ENCODE measurements at places on chromosomes 11 and 22.

DNA sequence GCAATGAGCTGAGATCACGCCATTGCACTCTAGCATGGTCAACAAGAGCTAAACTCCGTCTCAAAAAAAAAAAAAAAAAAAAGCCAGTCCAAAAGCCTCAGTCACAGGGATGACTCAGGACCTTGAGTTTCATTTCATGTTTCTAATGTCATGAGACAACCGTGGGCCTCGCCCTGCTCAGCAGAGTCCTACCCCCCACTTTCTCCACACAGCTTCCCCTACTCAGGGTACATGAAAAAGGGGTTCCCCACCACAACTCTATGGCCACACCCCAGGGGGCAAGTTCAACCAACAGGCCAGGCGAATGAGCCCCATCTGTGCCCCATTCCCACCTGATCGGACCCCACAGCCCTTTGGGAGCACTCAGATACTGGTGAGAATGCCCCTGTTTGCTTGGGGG, 24.3 kb upstream of the ADA2 start:
- peak; percentile 65 for DNase-seq

DNA sequence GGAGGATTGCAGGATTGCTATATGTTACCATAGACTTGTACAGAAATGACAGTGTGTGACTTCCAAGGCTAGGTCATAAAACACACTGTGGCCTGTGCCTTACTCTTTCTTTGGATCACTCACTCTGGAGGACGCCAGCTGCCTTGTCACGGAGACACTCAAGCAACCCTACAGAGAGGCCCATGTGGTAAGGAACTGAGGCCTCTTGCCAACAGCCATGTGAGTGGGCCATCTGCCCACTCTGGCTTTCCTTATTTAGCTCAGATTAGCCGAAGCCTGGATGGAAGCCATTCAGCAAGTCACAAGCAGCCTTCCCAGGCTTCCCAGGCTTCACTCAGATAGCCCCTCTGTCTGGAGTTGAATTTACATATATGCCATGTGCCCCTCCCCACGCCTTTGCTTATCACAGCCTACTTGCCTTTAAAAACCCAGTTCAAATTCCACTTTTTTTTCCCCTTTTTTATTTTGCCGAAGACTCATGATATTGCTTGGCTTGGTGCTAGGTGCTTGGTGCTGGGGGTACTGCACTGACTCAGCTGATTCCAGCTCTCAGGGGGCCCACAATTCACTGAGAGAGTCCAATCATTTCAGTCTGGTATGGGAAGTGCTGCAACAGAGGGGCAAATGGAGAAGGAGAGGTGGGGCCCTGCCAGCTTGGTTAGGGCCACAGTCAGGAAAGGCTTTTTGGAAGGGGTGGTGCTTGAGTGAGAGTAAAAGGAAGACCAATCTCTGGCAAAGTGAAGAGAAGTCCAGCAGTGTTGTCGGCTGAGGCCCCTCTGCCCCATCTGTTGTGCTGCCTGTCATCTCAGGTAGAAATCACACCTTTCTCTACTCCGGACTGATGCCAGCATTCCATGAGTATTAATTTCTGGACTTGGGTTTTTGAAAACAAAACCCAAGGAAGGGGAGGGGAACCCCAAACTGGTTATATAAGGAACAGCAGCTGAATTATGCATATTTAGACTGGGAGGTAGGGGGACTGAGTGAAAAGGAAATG, 14.5 kb upstream of the P4HA3 start:
- DNase-seq = no peak

DNA sequence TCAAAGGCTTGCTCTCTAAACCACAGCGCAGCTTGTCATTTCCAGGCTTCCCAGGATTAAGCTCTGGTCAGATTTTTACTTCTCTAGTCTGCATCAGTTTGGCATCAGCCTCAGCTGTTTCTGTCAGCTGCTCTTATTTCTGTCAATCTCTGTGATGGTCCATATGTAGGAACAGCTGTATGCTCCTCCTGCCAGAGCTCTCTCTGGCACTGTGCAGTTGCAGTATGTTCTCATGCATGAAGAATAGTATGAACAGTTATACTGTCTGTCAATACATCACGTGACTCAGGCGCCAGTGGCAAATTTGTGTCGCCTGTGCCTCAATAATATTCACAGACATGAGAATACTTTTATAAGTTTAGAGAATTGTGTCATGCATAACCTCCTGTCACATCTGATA, 6.7 kb downstream of the OR6M1 start:
- no peak for DNase-seq

DNA sequence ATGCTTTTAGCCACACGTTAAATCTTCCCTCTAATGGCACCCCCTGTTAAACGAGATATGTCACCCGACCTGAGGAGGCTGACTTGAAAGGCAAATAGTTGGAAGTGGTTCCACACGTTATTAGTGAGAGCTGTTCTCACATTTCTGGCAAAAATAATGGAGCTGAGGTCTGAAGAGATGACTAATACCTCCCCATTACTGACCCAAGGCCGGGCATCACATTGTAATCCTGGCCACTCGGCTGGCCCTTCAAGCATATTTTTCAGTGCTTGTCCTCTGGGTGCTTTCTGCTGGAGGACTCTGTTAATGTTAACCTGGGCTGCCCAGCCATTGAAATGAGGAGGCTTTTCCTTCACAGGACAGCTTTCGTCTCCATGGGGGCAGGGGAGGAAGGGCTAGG, 260.0 kb upstream of the CADM1 start:
- no peak for DNase-seq

DNA sequence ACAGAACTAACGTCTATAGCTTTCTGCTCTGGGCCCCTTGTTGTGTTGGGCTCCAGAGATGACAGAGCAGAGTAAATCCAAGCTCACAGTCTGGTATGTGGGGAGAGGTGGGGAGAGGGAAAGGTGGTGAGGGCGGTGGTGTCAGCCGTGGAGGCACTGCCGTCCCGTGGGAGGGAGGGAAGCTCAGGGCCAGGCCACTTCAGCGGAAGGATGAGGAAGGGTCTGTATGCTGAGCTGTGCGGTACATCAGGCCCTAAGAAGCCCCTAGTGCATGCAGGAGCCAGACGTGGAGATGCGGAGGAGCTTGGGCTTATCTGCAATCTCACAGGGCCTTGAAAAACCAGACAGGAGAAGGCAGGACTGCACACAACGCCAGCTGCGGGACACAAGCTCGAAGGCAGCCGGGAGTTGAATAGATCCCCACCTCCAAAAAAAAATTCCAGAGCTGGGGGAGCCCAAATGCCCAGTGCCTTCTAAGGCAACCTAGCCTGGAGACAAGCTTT, 1.5 kb downstream of the KRTAP5-5 start:
- DNase-seq = no peak

- DNase-seq = no peak
Measured at GRCh38 chr22:25876871-25877270, 134.9 kb downstream of the MYO18B start.

GRCh38 chr22:31635638-31636306, 26.2 kb downstream of the PISD start:
- DNase-seq = no peak

- DNase-seq = no peak
Measured at GRCh38 chr11:129917231-129917630, 21.9 kb upstream of the NFRKB start.

DNA sequence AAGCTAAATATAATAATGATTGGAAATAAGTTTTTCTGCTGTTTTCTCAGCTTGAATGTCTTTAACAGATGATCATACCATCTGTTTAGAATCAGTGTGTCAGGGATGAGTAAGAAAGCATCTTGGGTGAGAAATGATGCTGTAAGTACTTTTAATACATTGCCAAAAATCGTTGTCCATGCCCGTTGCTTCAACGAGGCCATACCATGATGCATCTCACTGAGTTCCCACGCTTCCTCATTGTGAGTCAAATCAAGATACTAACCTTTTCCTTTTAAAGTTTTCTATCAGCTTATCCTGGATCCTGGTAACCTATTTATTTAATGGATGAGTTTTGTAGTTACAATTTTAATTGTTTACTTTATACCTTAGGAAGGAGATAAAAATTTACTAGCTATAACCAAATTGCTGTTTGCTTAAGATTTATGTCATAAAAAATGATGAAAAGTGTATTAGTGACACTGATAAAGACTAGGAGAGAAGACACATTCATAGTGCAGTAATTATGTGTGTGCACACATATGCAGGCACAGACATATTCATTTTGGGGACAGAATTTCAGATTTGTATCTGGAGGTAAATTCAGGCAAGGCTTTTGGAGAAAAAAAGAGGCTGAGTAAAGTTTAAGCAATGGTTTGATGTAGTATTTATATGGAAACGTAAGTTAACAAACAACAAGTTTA, 154.8 kb downstream of the UVRAG start:
- no peak for DNase-seq

DNA sequence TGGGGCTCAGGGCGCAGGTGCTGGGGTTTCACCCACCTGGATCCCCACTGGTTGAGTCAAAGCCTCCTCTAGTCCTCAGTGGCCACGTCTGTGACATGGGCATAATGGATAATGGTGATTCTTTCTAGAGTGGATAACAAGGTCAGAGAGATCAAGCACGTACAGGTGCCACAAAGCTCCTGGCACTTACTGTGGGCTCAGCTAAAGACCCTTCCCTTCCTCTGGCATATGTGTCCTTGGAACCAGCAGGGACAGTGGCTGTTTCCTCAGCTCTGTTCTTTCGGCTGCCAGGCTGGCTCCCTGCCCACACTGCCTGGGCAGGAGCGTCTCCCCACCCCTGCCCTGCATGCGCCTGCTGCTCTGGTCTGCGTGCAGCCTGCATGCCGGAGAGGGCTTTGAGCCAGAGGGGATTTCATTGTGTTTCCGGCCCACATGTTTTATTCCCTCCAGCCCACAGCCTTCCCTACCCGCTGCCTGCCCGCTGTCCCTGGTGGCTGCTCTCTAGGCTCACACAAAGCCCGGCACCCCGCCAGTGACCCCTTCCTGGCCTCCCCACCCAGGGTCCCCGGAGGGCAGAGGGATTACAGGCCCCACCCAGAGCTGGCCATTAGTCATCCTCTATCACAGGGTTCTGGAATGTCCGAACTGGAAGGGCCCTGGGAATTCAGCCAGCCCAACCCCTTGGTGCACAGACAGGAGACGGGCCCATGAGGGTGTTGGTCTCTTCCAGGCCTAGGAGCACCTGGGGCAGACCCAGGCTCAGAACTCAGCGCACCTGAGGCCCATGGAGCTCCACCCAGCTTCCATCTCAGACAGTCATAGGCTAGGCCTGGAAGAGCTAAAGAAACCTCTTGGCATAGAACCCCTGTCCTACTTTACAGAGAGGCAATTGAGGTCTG, 55.3 kb upstream of the GCAT start:
- DNase-seq = no peak

- no peak for DNase-seq
Measured at GRCh38 chr11:37465221-37465620, 867.2 kb upstream of the RAG2 start.

GRCh38 chr11:93410441-93410840, 79.9 kb downstream of the DEUP1 start:
- no peak for DNase-seq

DNA sequence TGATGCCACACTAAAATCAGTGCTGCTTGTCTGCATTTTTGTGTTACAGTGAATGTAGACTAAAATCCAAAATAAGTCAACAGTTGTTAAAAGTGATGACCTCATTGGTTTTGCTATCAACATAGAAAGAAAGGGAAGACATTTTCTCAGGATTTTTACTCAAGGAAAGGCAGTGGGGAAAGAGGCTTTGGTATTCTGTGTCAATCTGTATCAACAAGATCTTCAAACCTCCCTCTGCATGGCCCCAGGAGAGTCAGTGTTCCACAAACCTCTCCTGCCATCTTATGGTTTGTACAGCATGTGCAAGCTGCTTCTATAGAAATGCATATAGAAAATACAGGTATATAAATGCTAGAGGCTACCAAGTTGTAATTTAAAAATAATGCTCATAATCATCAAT, 13.8 kb upstream of the OR51M1 start:
- no peak for DNase-seq

- DNase-seq = peak; percentile 55
Measured at GRCh38 chr11:102560555-102561011, 30.0 kb upstream of the MMP7 start.

DNA sequence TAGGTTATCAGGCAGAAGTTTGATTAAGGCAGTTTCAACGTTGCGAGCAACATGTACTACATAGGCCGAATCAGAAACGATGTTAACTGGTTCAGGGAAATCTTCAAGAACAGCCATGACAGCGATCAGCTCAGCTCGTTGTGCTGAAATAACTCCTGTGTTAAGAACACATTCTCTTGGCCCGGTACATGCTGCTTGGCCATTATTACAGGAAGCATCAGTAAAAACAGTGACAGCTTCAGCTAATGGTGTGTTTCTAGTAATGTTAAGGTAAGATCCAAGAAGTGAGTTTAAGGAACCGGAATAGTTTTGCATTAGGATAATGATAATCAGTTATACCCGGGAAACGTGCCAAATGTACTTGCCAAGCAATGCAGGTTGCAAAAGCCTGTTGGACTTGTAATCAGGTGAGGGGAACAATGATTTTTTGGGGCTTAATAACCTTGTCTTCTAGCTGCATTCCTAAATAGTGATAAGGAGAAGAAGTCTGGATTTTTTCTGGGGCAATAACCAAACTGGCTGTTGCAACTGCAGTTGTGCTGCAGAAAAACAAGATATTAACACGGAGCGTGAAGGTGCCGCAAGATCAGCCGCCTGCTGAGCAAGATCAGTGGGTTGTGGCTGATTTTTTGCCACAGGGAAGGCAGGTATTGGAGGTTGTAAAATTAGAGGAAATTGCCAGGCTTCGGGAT, 14.3 kb downstream of the OR52K1 start:
- no peak for DNase-seq

GRCh38 chr11:97717922-97718321, 1302.8 kb upstream of the CNTN5 start:
- DNase-seq = no peak

DNA sequence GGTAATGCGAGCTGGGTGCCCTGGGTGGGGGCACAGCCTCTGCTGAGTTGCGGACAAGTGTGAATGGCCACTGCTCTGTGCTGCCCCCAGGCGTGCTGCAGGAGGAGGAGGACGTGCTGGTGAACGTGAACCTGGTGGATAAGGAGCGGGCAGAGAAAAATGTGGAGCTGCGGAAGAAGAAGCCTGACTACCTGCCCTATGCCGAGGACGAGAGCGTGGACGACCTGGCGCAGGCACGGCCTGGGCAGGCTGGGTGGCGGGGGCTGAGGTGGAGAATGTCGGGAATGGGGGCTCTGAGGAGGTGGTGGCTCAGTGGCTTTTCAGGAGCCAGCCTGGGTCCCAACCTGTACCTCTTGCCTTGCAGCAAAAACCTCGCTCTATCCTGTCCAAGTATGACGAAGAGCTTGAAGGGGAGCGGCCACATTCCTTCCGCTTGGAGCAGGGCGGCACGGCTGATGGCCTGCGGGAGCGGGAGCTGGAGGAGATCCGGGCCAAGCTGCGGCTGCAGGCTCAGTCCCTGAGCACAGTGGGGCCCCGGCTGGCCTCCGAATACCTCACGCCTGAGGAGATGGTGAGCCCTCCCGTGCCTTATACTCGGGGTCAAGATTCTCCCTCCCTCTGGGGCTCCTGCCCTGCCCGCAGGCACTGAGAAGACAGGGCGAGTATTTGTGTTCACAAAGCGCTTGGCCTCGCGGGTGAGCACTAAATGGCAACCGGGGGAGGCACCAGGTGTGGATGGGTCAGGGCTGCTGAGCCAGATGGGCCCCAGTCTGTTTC, 4.6 kb downstream of the SART1 start:
- DNase-seq = no peak

- DNase-seq = no peak
Measured at GRCh38 chr11:122069707-122070360, 46.2 kb downstream of the BLID start.

- DNase-seq = no peak
Measured at GRCh38 chr22:17319546-17319945, 49.7 kb upstream of the CECR2 start.
